ENCODE measurements at places on chromosomes 4 and X.

GRCh38 chr4:72966652-72967051, 102.9 kb downstream of the COX18 start:
- no peak for DNase-seq

GRCh38 chr4:177728361-177729152, 286.3 kb upstream of the AGA start:
- no peak for DNase-seq

- DNase-seq = no peak
Measured at GRCh38 chr4:120139392-120139791, 72.7 kb upstream of the MAD2L1 start.

GRCh38 chr4:45803994-45804393, 319.9 kb downstream of the GABRG1 start:
- no peak for DNase-seq

DNA sequence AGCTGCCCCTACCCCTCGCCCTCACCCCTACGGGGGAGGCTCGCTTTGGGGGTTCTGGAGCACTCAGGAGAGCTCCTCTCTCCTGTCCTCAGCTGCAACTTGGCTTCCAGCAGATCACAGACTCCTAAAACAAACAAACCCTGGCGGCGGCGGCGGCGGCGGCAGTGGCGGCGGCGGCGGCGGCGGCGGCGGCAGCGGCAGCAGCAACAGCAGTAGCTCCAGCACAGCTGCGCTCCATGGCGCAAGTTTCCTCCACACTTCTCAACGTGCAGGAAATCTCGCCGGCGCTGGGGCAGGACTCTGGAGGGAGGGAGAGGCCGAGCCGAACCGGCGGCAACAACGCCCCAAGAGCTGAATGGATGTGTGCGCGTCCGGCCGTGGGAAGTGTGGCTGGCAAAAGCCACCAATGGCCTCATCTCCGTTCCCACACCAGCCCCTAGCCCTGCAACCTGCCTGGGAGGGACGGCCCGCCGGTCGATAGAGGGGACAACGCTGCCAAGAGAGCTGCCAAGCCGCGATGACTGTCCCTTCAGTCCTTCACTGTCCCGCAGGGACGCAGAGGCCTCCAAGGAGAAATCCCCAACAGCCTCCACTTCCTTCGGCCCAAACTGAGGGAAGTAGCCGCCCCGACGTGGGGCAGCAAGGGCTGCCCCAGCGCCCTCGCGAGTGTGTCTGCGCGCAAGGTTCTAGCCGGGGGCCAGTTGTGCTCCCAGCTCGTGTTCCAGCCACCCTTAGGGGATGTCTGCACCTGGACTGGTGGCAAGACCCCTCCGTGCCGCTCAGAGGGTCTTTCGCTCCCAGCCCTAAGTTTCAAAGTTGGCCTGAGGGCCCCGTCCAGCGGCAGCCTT, 775 bp downstream of the SHROOM4 start:
- DNase-seq = peak; percentile 44

DNA sequence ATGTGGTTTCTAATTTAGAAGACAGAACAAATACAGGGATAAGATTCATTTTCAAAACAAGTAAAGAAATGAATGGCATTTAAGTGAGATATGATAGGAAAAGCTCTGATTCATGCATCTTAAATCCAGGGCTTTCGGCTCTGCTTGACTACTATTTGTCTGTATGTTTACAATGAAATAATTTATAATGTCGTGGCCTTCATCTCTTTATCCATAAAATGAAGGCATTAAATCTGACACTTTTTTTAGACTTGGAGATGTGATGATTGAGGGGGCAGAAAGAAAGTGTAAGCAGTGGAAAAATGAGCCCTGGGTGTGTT, 115.7 kb upstream of the KIT start:
- no peak for DNase-seq

- no peak for DNase-seq
Measured at GRCh38 chrX:17744896-17745523, 7.7 kb downstream of the SCML1 start.

Data from frontal cortex (tissue), 4 donors.